Right cardiac atrium (tissue), 5 donors: ENCODE measurements at places on chromosomes 6 and 20. TPM values are rescaled to one million over a fixed set of nuclear protein-coding genes. Genes with fewer than 3 reads are reported as not detected.

GRCh38 chr6:112214739-112215269, 39.6 kb downstream of the LAMA4 start:
- no peak for DNase-seq

- no peak for DNase-seq
Measured at GRCh38 chr6:122495612-122496011, 24.0 kb upstream of the SERINC1 start.

CASS4 gene
- 0.79 TPM for total RNA-seq

SCUBE3 gene
- total RNA-seq = 0.71 TPM

DDO gene
- 18.0 TPM for total RNA-seq

GRIK2 gene
- 15.2 TPM for total RNA-seq

GRCh38 chr20:44733341-44734069, 12.2 kb upstream of the KCNK15 start:
- peak; percentile 72 for DNase-seq

GRCh38 chr20:30484009-30484748, 773.3 kb upstream of the DEFB115 start:
- DNase-seq = no peak

DNA sequence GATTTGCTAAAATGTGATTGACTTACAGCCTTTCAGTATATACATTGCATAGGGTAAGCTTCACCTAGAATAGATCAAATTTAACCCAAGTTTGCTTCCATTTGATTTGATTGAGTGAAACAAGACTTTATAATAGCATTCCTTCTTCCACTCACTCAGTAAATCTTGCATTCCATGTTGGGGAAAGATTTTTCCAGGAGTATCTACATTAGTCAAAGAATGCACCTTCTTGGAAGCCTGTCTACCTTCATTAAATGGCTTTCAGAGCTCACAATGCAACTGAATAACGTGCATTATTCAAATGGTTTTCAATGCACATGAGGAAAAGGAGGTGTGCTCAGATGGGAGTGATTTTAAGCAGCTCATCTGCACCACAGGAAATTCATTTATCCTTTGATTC, 38.3 kb upstream of the TSHZ2 start:
- DNase-seq = no peak

KCNQ5 gene
- total RNA-seq = not detected

- DNase-seq = no peak
Measured at GRCh38 chr6:80690551-80691131, 584.2 kb downstream of the BCKDHB start.

DNA sequence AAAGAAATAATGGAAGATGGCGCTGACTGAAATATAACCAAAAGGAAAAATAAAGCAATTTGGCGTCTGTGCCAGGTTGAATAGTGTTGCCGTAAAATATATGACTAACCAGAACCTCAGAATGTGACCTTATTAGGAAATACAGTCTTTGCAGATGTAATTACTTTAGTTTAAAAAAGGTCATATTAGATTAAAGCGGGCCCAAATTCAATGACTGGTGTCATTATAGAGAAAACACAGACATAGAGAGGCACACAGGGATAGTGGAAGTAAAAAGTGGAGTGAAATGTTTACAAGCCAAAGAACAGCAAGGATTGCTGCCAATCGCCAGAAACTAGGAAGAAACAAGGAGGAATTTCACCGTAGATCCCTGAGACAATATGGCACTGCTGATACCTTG, 521.2 kb downstream of the FRK start:
- DNase-seq = no peak

DNA sequence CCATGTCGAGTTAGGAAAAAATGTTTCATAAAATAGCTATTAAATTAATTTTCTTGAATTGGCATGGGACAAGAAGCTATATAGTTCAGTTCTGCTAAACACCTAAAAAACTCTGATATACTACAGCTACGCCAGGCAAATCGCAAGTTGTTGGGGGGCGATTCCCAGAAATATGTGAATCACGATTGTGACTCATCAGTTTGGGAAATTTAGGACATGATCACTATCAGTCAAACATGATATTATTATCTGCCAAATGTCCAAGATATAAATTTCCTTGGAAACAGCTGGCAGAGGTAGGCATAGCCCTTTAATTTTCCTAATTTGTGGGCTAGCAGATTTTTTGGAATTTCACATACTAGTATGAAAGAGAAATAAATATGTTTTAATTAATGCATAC, 123.6 kb downstream of the ATXN1 start:
- no peak for DNase-seq

GNAS-AS1 gene
- total RNA-seq = 0.50 TPM

DNA sequence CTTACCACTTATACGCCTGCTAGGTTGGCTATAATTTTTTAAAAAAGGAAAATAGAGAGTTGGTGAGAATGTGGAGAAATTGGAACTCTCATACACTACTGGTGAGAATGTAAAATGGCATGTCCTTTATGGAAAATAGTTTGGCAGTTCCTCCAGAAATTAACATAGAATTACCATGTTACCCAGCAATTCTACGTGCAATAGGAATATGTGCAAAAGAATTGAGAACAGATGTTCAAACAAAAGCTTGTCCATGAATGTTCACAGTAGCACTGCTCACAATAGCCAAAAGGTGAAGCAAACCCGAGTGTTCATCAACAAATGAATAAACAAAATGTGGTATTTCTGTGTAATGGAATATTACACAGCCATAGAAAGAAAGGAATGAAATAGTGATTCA, 592.2 kb downstream of the DHX35 start:
- DNase-seq = no peak

DNA sequence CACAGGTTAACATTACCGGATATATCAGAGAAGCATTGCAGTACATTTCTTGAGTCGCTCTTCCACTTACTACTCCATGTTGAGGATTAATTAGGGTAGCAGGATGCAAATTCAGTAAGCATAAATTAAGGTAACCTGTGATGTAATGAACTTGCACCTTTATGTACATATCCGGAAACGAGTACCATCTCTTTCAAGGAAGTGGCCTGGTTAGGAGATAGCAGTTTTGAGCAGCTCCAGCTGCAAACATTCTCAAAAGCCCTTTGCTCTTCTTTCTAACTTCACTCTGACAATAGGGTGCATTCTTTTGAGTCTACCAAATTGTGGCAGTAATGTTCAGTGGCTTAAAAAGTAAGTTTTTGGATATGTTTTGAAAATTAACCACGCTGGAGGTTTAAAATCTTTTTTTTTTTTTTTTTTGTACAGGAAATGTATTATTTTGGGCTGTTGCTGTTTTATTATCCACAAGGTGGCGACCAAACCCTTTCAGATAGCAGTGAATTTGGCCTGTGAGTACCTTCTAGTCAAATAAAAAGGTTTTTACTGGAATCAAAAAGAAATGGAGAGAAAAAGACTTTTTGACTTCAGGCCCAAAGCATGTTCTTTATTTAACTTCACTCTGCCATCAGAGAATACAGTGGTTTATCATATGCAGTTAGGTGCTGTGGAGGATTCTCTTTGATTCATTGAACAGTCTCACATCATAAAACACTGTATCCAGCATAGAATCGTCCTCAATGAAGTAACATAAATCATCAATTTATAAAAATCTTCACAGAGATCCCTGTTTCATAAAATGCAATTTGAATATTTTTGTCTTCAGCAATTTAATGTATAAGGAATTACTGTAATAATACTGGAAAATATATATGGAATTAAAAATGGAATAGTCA, 8.9 kb downstream of the FAM217B start:
- no peak for DNase-seq

DNA sequence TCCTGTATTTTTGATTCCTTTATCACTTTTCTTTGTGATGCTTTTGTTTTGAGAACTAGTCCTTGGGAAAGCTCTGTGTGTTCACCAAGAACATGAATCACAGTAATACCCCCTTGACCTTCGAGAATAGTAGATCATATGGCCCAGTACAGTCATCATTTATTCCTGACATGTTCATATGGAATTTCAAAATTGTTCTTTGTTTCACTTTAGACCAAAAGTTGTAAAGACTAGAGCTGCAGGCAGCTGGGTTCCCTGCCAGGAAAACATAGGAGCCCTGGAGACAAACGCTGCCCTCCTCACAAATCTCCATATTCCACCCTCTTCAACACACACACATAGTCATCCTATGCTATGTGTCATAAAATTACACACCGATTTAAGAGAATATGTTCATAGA, 621.2 kb upstream of the EYS start:
- no peak for DNase-seq

TAGAP gene
- total RNA-seq = 2.0 TPM

IL20RA gene
- total RNA-seq = 0.11 TPM

DNA sequence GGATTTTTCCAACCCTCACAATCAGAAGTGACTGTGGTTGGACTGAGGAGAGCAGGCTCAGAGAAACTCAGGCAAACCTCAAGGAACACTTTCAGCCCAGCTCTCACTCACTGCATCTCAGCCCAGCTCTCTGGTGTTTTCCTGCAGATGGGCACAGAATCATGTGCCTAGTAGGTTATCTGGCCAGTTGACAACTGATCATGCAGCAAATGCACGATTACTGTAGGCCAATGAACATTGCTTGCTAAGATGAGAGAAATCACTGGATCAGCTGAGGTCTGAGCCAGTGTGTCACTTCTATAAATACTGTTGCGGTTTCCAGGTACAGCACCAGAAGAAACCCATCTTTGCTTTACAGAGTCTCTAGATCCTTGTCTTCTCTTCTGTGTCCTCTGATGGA, 540.5 kb downstream of the CD83 start:
- DNase-seq = no peak

DNA sequence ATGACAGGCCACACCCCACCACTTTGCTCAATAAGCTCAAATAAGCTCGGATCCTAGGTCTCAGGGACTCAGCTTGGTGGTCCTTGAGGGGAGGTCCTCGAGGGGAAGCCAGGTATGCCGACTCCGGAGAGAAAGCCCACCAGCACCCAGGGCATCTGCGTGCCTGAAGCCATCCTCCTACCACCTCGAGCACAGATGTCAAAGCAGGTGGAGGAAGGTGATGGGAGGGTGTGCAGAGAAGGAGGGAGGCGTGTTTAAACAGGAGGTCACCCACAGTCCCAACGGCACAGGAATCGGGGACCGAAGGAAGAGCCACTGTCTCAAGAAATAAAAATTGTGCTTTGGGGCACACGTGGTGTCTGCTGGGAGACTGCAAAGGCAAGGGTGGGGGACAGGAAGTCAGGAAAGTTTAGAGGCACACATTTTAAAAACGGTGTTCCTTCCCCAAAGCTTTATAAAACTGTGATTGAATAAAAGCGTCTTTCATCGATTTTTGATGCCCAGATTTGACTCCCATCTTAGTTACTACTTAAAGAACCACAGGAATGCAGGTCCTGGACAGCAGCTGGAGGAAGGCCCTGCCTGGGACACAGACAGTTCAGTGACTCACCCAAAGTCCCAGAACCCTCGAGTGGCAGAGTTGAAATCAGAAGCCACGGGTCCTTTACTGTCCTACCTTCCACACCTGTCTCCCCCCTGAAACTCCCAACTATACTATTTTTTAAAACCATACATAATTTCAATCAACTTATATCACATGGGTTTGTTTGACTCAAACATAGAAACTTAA, 221.0 kb upstream of the PDE10A start:
- DNase-seq = no peak

DNA sequence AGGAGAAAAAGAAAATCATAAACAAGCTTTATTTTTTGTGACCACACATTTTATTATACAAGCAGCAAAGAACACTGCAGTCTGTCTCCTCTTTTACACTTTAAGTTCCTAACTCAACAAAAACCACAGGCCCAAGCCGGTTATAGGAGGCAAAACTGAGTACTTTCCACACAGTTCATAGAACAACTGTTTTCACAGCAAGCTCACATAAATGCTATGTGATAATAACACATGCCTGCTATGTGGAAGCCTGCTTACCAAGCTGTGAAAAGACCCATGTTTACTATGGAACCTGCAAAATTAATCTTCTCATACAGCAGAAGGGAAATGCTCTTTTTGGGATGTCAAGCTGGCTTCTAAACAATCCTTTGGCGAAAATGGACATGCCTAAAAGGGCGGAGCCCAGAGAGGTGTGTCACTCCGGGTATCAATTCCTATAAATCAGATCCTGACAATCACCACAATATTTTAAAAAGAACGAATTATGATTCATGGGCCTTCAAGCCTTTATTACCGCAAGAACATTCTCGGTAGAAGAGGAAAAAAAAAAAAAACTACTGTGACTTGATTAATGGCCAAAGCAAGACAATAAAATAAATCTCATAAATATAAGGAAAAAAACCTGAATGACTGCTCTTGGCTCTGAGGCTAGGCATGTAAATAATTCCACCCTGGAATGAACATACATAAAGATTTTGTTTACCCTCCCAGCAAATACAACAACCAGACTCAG, 2.6 kb downstream of the TRERF1 start:
- DNase-seq = no peak

CARMIL1 gene
- 19.8 TPM for total RNA-seq

DNA sequence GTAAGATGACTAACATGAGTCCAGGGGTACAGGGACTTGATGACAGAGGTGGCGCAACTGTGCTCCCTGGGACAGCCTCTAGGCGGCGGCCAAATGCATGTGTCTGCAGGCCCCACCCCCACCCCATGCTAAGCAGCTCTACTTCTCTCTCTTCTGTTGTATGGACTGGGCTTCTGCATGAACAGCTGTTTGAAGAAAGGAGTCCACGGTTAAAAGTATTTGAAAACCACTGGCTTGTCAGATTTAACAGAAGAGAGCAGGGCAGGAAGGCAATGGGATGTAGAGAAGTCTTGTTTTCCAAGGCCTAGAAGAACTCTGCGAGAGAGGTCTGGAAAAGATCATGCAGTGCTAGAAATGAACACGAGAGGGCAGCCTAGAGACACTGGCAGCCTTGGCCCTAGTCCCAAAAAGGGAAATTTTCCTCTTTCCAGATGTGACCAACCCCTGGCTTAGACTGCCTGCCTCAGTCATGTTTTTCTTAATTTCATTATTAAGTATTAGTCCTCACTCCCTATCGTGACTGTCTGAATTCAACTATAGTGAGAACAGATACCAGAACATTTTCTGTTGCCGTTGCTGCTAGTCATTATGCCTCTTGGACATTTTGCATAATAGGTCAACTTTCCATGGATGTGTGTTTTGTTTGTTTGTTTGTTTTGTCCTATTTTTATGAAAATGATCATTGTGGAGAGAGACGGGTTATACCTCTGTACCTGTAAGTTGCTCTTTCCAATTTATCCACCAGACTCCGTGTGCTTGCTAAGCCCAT, 265.0 kb downstream of the ADGRG6 start:
- DNase-seq = no peak

DNA sequence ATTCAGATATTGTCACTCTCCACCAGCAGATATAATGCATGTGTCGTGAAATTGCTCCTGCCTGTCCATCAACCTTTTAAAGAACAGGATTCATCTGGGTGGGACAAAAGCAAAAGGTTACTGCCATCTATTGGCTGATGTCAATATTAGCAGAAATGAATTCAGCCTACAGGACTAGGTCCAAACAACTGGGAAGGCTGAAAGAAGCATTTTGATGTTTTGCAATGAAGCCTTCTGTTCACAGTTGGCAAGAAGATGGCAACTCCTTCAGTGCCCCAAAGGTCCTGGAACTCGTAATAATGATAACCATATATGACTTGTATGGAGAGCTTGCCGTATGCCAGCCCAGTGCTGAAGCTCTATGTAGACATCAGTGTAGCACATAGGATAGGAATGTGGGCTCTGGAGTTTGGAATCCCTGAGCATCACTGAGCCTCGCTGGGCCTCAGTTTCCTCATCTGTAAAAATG, 7.5 kb downstream of the BCAS1 start:
- no peak for DNase-seq

- no peak for DNase-seq
Measured at GRCh38 chr20:8002056-8002455, 17.5 kb downstream of the TMX4 start.

LST1 gene
- total RNA-seq = 13.7 TPM
